ENCODE measurements at places on chromosomes 3 and 15.
A peak's percentile ranks its signal among the peaks of the same experiment; 100 is the strongest.

DNA sequence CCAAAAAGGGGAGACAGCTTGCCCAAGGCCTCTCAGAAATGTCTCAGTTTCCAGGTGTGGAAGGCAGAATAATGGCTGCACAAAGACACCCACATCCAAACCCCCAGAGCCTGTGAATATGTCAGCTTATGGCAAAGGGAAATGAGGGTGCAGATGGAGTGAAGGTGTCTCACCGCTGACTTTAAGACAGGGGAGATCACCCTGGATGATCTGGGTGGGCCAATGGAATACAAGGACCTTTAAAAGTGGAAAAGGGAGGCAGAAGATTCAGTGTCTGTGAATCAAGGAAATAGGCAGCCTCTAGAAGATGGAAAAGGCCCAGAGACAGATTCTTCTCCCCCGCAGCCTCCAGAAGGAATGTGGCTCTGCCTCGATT, 48.8 kb upstream of the ATP2B2 start:
- DNase-seq, result no peak

DNA sequence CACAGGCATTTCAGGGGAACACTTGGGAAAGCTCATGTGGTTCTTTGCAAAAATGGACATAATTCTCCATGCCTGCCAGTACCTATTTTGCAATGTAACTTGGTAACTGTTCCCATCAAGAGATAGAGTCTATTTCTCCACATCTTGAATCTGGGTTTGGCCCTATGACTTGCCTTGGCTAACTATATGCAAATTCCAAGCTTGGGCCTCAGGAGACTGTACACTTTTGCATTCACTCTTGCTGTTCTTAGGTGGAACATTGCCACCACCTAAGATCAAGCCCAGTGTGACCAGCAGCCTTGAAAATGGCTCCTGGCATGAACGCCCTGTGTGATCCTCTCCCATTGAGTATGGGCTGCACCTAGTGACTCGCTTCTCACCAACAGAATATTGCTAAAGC, 19.8 kb upstream of the SMAD6 start:
- DNase-seq, result no peak

GRCh38 chr3:16257309-16257708, 7.4 kb downstream of the DPH3 start:
- DNase-seq, result no peak

DNA sequence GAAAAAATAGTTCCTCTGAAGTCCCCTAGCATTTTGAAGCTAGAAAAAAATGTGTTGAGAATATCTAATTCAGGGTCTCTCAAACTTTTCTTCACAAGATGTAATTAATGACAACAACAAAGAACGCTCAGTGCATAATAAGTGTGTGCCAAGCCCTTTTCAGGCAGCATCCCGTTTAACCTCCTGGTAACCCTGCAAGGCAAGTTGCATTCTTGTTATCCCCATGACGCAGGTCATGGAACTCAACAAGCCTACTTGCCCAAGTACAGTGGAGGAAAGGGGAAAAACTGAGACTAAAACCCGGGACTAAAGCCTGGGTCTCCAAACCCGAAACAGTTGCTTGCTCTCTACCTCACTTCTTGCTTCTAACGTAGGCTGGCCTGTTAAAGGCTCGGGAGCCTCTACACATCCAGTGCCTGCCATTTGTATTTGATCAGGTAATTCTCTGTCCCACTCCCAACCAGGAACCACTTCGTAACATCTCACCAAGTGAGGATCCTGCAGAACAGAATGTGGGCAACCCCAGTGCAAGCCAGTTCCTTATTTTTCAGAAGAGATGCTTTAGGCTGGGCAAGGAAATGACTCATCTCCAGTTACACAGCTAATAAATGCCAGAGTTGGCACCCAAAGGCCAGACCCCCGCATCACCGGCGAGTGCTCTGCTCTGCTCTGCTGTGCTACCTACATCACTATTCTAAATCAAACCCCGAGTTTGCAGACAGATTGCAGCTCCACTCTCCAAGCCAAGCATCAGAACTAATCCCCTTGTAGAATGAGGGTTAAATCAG, 28.3 kb downstream of the LMCD1 start:
- DNase-seq, result no peak

DNA sequence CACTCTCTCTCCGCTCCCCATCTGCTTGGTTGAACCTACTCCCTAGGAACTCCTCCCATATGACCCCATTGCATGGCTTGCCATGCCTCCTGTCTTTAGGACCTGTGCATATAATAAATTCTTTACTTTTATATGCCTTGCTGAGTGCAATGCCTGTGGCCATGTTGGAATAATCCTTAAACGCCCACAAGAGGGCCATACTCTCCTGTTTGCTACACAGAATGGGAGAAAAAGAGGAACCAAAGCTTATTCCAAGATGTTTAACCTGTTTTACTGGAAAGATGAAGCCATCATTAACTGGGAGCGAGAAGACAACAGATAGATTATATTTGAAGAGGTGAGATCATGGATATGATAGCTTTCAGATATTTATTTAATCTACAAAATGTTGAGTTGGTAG, 1097.8 kb downstream of the NAALADL2 start:
- no peak for DNase-seq

DNA sequence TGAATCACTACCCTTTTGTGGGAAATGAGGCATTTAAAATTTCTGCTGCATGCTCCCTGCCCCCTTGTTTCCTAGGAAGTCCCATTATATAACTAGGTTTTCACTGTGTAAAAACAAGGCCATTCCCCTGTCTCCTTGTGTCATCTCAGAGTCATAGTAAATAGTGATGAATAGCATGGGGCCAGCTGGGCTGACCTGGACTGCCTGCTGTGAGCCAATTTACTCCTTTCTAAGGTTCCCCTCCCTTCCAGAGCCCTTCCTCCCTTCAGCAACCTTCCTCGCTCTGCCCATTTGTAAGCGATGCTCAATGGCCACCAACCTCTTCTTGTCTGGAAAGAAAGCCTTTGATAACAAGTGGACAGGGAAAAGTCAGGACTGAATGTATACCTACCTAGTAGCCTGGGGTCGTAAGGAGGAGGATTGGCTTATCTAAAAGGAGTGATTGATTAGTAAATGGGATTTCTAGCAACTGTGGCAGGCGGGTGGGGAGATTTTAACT, 11.7 kb downstream of the ITGA11 start:
- DNase-seq, result no peak

DNA sequence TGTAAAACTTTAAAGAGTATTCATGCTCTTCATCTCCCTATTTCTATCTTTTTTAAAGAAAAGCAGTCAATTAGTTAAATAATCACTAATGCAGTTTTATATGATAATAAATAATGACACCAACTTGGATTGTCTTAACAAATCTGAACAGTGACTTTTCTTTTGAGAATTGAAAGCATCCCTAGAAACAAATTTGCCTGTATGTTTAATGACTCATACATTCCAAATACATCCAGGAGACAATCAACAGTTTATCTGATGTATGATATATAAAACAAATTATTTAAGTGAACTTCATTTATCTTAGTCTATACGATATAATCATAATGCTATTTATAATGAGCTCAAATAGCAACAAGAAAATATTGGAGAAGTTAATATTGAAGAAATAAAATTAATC, 78.0 kb downstream of the ALCAM start:
- DNase-seq, result no peak

- DNase-seq, result peak; percentile 77
Measured at GRCh38 chr3:165206454-165207266, 10.5 kb upstream of the SLITRK3 start.

DNA sequence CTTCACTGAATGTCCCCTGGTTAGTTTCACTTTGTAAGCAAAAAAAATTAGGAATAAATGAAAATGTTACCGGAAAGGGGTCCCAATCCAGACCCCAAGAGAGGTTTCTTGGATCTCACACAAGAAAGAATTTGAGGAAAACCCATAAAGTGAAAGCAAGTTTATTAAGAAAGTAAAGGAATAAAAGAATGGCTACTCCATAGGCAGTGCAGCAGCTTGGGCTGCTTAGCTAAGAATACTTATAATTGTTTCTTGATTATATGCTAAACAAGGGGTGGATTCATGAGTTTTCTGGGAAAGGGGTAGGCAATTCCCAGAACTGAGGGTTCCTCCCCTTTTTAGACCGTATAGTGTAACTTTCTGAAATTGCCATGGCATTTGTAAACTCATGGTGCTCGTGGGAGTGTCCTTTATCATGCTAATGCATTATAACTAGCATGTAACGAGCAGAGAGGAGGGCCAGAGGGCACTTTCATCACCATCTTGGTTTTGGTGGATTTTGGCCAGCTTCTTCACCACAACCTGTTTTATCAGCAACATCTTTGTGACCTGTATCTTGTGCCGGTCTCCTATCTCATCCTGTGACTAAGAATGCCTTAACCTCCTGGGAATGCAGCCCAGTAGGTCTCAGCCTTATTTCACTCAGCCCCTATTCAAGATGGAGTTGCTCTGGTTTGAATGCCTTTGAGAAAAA, 41.0 kb upstream of the CMSS1 start:
- DNase-seq, result no peak

DNA sequence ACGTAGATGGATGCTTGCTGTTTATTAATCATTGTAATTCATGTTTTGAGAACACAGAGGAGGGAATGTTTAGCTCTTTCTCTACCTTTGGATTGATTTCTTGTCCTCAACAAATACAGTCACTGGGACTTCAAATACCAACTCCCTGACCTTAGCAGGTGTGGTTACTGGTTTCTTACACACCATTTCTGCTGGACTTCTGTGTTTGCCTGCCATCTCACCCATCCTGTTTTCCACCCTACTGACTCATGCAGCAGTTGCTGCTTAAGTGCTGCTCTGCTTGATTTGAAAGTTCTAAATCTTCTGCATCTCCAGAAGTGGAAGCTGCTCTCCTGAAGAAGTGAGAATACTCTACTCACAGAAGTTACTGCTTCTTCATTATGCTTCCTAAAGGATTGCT, 170.3 kb downstream of the ZPLD1 start:
- no peak for DNase-seq

- DNase-seq, result no peak
Measured at GRCh38 chr3:25372167-25372566, 55.9 kb upstream of the RARB start.

- no peak for DNase-seq
Measured at GRCh38 chr3:69364354-69364753, 21.5 kb downstream of the FRMD4B start.

- peak; percentile 83 for DNase-seq
Measured at GRCh38 chr3:107065094-107065861, 312.0 kb upstream of the CCDC54 start.

DNA sequence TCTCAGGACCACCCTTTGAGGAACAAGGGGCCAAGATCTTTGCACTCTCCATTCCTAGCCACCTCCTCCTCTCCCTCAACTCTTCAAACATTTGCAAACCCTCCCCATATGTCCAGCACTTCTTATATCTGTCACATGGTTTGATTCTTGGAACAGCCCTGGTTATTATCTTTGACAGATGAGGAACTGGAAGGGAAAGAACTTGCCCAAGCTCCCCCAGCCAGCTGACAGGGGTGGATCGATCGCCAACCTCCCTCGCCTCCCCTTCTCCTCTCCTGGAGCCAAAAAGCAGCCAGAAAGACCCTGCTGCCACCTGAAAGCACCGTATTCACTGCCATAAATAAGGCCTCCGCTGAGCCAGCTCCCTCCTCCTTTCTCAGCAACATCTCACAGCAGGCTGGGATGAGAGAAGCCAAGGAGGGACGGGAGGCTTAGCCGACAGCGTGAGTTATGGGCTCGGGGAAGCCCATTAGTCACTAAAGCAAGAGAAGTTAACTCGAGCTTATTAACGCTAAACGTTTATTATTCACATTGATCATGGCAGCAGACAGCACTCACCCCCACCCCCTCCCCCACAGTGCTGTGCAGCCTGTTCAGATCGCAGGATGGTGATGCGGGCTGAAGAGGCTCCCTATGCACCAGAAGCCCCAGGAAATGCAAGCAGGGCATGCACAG, 22.2 kb upstream of the FGD5 start:
- DNase-seq, result no peak

DNA sequence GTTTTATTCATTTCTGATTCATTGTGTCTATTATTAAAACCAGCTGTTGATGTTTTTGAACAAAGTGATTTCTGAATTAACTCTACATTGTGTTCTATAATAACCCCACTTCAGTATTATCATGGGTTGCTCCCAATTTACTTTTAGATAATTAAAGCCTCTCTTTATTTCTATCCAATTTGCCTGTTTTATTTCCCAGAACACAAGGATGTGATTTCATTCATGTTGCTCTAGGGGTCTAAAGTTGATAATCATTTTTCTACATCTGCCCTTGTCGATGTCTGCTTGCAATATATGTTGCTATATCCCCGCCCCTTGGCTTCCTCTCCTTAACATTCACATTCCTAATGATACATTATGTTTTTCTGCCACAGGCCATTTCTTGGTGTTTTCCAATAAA, 747.3 kb downstream of the CADM2 start:
- DNase-seq, result no peak

GRCh38 chr15:34709866-34710265, 44.9 kb downstream of the GJD2 start:
- no peak for DNase-seq

DNA sequence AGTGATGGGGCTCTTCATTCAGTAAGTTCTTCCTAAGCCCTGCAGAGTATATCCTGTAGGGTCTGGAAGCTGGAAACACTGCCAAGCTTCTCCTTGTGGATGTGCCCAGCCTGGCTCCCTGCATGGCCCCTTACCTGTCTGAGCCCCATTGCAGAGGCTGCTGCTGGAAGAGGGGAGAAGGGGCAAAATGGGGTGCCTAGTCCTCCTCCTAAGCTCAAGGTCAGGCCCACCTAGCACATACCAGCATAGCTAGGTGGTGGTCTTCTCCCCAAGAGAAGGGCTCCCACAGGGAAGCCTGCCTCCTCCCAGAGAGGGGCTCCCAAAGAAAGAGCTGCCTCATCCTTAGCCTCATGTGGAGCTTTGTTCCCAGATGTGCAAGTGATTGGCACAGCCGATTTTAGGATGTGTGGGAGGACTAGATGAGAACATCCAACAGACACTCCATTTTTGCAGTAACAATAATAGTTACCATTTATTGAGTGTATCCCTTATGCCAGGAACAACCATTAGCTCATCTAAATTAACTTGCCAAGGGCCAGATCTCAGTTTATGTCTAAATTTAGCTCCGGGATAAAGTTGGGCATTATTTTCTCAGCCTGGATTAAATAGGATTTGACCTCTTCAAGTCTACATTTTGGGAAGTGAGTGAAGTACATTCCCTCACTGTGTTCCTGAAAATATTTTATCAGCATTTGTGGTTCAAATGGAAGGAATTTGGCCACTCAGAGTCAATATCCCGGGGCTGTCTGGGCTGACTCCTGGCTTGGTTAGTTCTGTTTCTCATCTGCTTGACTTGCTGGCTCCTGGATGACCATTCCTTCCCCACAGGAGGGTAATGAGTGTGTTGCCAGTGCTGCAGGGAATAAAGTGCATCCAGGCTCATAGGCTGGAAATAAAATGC, 291.1 kb upstream of the ROPN1 start:
- no peak for DNase-seq

DNA sequence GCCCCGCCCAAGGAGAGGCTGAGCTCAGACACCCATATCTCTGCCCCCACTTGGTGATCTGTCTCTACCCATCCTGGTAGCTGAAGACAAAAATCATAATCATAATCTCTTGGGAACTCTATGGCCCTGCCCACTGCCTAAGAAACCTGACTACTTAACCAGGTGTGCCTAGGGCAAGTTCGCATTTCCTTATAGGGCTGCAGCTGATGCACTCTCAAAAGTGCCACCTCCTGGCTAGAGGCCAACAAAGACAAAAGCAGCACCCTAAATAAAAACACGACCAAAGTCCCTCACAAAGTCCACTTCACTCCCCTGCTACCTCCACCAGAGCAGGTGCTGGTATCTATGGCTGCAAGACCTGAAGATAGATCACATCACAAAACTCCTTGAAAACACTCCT, 250.4 kb upstream of the SLITRK3 start:
- DNase-seq, result no peak

Measured in NCI-H446 treated with DMSO at 0.1 percent for 48 hours (cell line).